ENCODE measurements at places on chromosomes 6 and 20. TPM values are rescaled to one million over a fixed set of nuclear protein-coding genes. Genes with fewer than 3 reads are reported as not detected.

The HCRTR2 gene
- not detected for total RNA-seq

DNA sequence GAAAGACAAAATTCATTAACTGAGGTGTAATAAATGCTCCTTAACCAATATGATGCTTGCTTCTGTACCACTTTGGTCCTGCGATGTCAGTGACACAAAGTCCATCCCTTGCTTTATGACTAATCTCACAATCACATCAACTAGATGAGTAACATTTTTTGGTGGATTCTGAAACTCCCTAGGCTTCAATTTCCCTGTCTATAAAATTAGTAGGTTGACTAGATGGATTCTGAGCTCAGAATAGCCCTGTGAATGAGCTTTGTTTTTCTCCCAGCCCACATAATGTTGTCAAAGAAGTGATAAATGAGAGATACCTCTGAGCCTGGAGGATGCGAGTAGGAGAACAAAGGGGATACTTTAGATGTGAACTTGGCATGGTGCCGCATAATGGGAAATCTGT, 9.1 kb downstream of the TXLNB start:
- no peak for DNase-seq

The DSP gene
- total RNA-seq, result 67.4 TPM

DNA sequence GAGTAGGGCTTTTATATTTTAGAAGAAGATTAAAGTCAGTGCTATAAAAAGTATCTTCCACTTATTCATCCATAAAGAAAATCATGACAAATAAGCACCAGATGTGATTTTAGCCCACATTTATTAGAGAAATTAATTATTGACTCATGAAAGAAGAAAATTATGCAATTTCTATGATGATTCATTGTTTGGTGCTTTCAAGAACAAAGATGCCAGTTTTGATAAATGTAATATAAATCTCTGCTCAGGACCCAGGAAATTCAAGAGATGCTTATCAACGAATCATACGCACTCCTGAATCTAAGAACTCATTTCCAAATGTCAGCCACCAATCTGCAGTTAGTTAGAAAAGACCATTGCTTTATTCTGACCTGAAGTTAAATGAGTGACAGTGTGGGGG, 211.4 kb downstream of the ARHGAP18 start:
- DNase-seq, result no peak
